Activated CD4-positive, alpha-beta T cell treated with anti-CD3 and anti-CD28 coated beads, Interleukin-2, amount 50 U/mL, for 48 hours (primary cell): ENCODE measurements at places on chromosomes 5 and 9.

DNA sequence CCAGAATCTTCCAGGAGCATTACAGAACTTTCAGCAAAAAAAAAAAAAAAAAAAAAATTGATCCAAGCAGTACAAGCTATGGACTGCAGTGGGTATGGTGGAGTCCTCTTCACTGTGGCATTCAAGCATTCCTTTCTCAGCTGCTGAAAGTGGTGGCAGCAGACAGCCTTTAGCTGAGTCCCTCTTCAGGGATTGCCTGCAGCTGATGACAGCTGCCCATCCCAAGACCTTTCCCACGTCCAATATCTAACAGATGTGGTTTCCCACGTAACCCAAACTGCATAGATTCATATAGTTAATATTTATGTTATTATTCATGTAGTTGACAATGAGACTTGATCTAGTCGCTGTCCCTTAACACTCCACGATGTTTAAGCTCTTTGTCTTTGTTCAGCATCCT, 475.9 kb downstream of the TLE1 start:
- DNase-seq, result no peak

GRCh38 chr9:116020801-116021200, 132.8 kb upstream of the PAPPA start:
- DNase-seq, result no peak

DNA sequence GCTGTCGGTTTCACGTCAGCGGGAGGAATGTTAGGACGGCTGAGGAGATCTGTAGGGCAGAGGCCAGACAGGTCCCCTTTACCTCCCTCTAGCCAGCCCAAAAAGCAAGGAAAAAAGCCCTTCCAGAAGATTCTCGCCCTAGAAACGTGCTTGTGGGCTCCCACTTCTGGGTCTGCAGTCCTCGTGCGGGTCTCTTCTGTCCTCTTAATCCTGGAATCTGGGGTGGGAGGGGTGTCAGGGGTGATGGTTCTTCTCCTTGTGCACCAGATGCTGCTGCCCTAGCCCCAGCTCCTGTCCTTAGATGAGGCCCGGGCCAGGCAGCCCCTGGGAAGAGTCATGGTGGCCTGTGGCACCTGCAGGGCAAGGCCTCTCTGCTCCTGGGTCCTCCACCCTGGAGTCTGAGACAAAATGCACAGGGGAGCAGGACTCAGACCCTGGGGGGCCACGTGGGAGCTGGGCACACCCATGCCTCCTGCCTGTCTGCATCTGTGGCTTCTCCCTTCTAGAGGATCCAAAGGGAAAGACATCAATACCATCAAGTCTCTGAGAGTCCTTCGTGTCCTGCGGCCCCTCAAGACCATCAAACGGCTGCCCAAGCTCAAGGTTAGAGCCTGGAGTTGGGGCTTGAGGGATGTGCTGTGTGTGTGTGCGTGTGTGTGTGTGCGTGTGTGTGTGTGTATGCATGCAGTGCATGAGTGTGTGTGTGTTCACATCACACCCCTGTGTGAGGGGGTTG, 174.2 kb downstream of the CACNA1B start:
- no peak for DNase-seq

DNA sequence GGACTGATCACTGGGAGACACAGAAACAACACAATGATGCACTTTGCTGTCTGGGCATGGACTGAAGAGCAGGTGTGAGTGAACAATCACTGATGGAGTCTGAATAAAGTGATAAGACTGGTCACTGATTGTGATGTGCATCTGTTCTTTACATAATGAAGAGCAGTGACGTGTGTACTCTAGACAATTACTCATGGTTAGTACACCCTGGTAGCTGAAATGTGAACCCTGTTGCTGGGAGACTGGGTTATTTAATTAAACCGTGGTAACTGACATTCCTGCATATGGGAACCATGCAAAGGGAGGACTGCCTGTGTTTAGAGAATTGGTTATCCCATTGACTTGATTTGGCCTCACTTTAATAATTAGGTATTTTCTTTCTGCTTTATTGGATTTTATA, 202.9 kb downstream of the NR2F1-AS1 start:
- DNase-seq, result no peak

DNA sequence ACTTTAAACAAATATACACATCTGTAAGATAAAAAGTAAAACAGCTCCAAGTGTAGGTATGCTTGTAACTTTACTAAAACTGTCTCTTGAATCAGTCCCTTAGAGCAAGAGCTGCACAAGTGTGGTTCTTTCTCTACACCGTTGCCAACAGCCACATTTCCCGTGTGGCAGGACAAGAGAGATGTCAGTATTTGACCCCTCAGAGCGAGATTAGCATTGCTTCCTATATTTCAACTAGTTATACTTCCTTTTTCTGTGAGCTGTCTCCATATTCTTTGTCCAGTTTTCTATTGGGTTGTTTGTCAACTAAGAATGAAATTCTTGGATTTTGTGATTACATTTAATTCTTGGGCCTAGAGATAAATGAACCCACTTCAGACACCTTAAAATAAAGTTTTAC, 8.0 kb downstream of the PLIN2 start:
- no peak for DNase-seq

DNA sequence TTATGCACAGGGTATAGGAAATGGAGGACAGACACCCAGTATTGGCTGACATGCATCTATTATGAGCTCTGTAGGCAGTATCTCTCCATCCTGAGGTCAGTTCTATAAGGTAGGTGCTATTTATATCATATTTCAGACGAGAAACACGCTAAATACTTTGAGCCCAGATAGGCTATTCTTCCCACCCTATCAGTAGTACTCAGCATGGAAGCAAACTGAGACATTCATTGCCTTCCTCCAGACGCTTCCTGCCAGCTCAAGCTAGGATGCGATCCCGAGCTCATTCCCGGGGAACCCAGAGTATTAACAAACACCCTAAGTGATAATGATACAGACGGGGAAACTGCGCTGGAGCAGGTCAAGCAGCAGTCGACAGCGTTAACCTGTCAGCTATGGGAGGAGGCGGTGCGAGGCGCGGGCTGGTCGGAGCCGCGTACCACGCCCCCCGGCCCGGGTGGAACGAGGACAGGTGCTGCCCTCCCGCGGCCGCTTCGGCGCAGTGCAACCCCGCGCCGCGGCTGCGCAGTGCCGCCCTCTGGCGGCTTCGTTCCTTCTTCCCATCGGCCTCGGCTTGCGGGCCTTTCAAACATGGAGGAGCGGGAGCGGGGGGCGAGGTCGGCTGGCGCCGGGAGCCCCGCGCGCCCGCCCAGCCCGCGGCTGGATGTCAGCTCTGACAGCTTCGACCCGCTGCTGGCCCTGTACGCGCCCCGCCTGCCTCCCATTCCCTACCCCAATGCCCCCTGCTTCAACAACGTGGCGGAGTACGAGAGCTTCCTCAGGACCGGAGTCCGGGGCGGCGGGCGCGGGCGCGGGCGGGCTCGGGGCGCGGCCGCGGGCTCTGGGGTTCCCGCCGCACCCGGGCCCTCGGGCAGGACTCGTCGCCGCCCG, at the start of gene LSM11:
Gene LSM11 (plus strand): TSS at position 550 of the 888 bp plus-strand sequence. CDS start 39 bp downstream, at position 589.
- peak; percentile 89 for DNase-seq

DNA sequence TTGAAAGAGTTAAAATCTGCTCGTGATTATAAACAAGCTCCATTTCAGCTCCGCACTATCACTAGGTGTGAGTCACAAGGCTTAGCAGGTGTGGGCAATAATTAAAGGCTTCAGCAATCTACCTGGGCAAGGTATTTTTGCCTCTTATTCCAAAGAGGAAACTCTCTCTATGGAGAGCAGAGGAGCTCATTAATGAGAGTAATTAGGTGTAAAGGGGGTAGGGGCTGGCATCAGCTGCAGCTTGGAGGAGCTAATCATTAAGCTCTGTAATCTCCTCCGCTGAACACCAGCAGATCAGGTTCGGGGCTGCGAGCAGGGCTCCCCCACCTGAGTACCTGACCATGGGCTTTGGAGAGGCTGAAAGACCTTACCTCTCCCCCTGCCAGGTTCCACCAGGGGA, 129.2 kb downstream of the CRB2 start:
- DNase-seq, result no peak

GRCh38 chr9:93303258-93303771, 119.4 kb downstream of the WNK2 start:
- no peak for DNase-seq

DNA sequence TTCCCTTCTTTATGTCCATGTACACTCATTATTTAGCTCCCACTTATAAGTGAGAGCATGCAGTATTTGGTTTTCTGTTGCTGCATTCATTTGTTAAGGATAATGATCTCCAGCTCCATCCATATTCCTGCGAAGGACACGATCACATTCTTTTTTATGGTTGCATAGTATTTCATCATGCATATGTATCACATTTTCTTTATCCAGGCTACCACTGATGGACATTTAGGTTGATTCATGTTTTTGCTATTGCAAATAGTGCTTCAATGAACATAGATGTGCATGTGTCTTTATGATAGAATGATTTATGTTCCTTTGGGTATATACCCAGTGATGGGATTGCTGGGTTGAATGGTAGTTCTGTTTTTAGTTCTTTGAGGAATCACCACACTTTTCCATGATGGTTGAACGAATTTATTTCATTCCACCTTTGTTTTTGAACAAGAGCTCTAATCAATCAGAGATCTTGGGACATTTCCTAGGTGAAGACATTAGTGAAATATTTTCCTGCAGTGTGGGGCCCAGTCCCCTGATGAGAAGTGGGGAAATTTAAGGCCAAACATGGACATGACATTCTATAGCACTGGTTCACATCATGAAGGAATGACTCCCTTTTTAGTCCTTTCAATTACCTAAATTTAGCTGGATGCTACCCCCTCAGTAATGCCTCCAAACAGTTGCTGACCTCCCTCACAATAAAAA, 7.1 kb upstream of the TEX48 start:
- DNase-seq, result no peak

GRCh38 chr5:26034813-26035212, 1003.6 kb downstream of the CDH9 start:
- DNase-seq, result no peak

DNA sequence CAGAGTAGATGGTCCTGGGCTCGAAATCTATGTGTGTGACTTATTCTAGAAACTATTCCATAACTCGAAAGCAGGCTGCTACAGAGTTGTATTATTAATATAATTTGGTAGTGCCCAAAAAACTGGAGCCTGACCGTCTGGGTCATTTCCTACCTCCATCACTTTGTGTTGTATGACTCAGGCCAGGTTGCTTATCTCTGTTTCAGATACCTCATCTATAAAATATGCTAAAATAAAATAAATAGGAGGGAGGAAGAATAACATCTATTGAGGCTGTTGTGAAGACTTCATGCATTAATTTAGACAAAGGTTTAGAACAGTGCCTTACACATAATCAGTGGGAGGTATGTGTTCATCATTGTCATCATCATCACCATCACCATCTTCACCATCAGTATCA, 57.7 kb downstream of the PDE4D start:
- no peak for DNase-seq

GRCh38 chr5:171537070-171537849, 117.8 kb downstream of the FGF18 start:
- DNase-seq, result no peak

GRCh38 chr5:21574961-21575360, 1278.2 kb downstream of the CDH12 start:
- no peak for DNase-seq

DNA sequence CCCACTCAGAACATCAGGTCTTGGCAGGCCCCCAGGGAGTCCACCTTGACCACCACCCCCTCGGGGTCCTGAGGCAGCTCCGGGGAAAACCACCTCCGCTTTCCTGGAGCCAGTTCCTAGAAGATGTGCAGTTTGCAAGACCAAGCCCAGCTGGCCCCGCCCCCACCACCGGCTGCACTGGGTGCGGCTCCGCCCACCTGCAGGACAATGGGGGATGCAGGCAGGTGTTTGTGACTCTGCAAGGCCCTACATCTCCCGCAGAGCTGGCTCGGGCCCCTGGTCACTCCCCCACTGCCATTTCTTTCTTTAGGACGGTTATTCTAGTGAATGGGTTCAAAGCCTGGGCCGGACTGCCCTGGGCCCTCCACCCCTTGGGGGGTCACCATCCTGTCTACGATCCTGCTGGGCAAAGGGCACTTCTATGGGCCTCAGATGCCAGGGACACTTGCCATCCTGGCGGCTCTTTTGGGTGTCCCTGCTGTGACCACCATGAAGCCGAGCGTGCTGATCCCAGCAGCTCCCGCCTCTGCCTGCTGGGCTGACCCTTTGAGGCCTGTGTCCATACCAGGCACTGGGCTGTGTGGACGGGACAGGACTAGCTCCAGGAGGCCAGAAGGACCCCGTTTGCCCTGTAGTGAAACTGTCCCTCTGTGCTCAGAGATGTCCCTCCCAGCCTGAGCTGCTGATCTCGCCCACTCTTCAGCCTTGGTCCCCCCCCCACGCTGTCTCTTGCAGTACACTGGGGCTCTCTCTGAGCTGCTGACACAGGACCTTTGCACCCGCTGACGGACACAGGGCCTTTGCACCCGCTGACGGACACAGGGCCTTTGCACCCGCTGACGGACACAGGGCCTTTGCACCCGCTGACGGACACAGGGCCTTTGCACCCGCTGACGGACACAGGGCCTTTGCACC, 5.9 kb upstream of the NACC2 start:
- DNase-seq, result no peak

DNA sequence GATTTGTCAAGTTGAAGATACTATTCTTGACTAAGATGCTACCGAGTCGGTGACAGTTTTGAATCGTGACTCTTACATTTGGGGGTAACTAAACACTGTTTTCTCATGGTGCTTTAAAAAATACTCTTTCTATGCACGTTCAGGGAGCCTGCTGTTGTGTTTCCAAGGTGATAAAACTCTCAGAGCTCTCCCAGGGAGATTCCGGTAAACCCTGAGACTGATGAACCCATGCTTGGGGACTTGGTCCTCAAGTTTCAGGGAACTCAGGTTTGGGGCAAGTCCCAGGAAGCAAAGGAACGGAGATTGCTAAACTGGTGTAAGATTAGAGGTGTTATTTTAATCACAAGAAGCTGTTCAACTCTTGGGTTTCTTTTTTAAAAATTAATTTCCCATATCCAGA, 1.4 kb downstream of the GDA start:
- no peak for DNase-seq

GRCh38 chr5:92979716-92980115, 601.3 kb downstream of the NR2F1-AS1 start:
- no peak for DNase-seq

DNA sequence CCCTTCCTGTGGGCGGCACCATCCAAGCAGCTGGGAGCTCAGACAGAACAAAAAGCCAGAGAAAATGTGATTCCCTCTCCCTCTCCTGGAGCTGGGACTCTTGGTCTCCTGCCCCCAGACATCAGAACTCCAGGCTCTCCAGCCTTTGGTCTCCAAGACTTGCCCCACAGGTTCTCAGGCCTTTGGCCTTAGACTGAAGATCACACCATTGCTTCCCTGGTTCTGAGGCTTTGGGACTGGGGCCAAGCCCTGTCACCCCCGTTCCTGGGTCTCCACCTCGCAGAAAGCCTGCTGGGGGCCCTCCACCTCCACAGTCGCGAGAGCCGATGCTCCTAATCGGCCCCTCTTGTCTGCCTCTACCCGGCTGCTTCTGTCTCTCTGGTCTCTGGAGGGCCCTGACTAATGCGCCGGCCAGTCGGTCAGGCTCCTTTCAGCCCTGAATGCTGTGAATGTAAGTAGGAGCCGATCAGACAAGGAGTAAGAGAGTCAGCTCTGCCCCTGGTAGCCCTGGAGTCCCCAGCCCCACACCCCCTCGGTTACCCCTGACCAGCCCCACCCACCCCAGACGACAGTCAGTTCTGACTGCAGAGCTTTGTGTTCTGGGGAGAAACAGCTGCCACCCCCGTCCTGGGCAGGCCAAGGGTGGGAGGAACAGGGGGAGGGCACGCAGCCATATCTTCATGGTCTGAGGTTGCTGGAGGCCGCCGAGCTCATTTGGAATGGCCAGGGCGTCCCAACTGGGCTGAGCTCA, 57.5 kb downstream of the VAV2 start:
- DNase-seq, result no peak
